ENCODE measurements at places on chromosomes 11 and 22. TPM values are rescaled to one million over a fixed set of nuclear protein-coding genes. Genes with fewer than 3 reads are reported as not detected.

MRPL11 gene
- 73.5 TPM for polyA plus RNA-seq

CLDN5 gene
- not detected for polyA plus RNA-seq

OR5P2 gene
- not detected for polyA plus RNA-seq

SNX15 gene
- 17.7 TPM for polyA plus RNA-seq

SERHL2 gene
- polyA plus RNA-seq = 0.21 TPM

CASP12 gene
- not detected for polyA plus RNA-seq

DNA sequence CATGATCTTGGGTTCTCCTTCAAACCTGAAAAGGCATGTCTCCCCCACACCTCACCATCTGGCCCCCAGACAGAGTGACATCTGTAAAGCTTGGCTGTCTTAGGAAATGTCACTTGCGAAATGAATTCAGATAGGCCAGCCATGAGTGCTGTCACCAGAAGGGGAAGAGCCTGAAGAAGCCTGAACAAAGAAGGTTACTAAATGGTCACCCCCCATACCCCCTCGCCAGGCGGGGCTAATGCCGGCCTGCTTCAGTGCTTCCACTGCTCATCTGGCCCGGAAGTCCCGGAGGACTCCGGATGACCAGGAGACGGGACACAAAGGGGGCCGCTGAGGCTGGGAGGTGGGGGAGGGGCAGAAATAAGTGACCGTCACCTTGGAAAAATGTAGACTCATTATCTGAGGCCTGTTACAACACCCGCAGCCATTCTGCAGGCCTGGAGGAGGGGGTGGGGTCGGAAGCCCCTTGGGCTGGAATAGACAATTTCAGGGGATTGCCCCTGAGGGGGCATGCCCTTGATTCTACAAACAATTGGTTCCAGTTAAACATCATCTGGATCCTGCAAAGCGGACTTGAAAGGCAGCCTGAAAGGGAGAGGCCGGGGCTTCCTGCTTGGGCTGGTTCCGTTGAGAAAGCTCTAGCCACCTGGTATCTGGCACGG is 43.2 kb downstream of the NAT10 start:
- DNase-seq = no peak

DNA sequence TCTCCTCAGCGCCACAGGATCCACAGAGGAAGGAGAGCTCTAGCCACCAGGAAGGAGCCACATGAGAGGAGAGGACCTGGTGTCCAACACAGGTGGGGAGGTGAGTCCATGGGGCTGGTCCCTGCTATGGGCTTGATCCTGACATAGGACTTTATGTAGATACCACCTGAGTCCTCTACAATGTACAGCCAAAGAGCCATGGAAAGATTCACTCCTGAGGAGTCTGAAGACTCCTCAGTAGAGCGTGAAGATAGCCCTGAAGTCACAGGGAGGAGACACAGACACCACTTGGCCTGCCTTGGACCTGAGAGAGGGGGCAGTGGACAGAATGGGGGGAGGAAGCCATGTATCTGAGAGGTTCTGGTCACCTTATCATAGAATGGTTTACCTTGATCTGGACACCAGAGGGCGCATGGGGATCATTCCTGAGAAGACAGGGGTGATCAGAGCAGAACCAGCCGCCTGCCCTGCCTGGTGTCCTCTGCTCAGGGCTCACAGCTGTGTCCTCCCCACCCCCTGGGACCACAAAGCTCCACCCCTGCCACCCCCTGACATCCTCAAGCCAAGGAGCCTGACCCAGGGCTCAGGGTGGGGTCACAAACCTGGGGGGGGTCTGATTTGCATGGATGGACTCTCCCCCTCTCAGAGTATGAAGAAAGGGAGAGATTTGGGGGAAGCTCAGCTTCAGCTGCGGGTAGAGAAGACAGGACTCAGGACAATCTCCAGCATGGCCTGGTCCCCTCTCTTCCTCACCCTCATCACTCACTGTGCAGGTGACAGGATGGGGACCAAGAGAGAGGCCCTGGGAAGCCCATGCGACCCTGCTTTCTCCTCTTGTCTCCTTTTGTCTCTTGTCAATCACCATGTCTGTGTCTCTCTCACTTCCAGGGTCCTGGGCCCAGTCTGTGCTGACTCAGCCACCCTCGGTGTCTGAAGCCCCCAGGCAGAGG is 77.0 kb downstream of the ZNF280B start:
- peak; percentile 53 for DNase-seq

- no peak for DNase-seq
Observed at GRCh38 chr22:17214416-17215043, 4.7 kb downstream of the ADA2 start.

DNA sequence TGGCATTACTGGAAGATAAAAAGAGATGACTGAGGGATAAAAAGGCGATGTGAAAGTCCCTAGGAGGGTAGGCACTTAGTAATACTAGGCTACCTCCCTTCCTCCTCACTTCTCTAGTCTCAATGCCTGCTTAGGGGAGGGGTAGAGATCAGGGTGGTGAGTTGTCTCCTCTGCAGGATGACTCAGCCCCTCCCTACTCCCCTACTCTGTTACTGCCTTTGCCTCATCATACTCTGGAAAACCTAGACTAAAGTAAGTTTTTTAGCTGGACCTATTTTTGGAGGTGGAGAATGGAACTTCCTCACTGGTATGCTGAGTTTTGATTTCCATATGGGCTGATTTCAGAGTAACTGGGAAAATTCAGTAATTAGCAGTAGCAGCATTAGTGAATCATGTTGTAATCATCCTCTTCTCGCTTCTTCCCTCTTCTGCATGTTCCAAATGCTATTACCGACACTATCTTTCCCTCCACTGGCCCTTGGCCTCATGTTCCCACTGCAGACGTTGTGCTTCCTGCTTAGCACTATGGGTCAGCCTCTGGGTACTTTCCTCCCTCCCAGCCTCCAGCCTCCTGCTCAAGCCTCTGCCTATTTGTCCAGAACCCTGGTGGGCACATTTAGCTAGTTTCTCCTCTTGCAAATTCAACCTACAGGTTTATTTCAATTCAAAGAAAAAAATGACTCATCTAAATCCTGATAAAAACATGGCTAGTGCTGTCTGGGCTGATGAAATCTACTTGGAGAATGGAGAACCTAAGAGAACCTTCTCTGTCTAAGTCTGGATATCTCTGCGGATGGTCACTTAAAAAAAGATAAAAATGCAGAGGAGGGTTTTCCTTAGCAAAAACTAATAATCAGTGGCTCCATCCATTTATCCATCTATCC is 281.7 kb downstream of the ST3GAL4 start:
- peak; percentile 6 for DNase-seq

GRCh38 chr11:60761436-60762190 is 4.9 kb downstream of the MS4A15 start:
- DNase-seq = no peak

- DNase-seq = no peak
Observed at GRCh38 chr11:6307876-6308275, 12.4 kb downstream of the CAVIN3 start.

- no peak for DNase-seq
Observed at GRCh38 chr11:3164138-3164551, 965 bp downstream of the OSBPL5 start.

GRCh38 chr11:111836721-111837120 is 34.7 kb downstream of the ALG9 start:
- no peak for DNase-seq

- DNase-seq = no peak
Observed at GRCh38 chr22:20316844-20317401, 2.9 kb downstream of the DGCR6L start.

DNA sequence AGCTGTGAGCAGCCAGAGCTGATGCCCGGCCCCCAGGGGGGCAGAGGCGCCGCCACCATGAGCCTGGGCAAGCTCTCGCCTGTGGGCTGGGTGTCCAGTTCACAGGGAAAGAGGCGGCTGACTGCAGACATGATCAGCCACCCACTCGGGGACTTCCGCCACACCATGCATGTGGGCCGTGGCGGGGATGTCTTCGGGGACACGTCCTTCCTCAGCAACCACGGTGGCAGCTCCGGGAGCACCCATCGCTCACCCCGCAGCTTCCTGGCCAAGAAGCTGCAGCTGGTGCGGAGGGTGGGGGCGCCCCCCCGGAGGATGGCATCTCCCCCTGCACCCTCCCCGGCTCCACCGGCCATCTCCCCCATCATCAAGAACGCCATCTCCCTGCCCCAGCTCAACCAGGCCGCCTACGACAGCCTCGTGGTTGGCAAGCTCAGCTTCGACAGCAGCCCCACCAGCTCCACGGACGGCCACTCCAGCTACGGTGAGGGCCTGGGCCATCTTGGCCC is 6.1 kb downstream of the CDC42EP1 start:
- DNase-seq = no peak

GRCh38 chr11:18618342-18619025 is 15.7 kb downstream of the SPTY2D1 start:
- no peak for DNase-seq

DNA sequence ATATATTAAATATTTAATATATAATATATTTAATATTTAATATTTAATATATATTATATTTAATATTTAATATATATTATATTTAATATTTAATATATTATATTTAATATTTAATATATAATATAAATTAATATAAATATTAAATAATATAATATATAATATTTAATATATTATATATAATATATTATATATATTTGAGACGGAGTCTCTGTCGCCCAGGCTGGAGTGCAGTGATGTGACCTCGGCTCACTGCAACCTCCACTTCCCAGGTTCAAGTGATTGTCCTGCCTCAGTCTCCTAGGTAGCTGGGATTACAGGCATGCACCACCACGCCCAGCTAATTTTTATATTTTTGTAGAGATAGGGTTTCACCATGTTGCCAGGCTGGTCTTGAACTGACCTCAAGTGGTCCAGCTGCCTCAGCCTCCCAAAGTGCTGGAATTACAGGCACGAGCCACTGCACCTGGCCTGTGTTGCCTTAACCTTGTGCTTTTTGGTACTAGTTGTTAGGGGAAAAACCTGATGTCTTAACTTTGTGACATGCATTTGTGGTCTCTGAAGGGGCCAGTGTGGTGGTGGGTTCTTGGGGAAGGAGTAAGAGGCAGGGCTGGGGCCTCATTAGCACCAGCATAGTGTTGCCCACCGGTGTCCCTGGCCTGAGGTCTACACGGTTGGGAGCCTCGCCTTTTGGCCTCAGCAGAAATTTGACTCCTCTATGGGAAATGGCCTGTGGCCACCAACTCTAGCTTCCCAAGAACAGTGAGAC is 16.6 kb downstream of the SEC14L3 start:
- DNase-seq = no peak

DNA sequence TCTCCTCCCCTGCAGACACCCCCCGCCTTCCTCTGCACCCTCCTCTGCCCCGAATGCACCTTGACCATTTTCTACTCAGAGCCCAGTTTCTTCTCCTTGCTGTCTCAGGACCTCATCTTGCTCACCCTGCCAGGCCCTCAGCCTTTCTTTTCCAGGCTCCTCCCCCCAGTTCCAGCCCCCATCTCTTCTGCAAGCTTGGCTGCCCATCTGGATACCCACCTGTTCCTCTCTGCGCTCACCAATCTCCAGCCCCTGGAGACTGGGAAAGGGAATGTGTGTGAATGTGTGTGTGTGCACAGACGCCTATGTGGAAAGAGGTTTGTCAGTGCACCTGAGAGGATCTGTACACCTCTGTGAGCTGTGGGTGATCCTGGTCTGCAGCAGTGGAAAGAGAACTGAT is 36.4 kb downstream of the SLC22A12 start:
- no peak for DNase-seq

DNA sequence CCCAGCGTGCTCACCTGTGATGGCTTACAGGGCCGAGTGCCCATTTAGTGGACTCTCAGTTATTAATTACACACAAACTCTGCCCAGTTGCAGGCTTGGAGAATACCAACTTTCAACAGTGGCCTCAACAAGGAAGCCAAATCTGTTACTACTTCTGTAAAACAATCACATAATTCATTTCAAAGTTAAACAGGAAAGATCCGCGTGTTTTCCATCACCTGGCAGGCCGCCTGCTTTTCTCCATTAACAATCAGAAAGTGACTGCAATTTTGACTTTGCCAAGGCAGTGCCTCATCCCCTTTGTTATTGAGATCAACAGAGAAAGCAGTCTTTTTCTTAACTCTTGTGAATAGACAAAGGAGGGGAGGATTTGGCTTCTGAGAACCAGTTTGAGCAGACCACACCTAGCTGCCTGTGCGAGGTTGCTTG is 77.7 kb downstream of the BARX2 start:
- no peak for DNase-seq

- DNase-seq = no peak
Observed at GRCh38 chr11:85759915-85760314, 51.0 kb downstream of the SYTL2 start.

DNA sequence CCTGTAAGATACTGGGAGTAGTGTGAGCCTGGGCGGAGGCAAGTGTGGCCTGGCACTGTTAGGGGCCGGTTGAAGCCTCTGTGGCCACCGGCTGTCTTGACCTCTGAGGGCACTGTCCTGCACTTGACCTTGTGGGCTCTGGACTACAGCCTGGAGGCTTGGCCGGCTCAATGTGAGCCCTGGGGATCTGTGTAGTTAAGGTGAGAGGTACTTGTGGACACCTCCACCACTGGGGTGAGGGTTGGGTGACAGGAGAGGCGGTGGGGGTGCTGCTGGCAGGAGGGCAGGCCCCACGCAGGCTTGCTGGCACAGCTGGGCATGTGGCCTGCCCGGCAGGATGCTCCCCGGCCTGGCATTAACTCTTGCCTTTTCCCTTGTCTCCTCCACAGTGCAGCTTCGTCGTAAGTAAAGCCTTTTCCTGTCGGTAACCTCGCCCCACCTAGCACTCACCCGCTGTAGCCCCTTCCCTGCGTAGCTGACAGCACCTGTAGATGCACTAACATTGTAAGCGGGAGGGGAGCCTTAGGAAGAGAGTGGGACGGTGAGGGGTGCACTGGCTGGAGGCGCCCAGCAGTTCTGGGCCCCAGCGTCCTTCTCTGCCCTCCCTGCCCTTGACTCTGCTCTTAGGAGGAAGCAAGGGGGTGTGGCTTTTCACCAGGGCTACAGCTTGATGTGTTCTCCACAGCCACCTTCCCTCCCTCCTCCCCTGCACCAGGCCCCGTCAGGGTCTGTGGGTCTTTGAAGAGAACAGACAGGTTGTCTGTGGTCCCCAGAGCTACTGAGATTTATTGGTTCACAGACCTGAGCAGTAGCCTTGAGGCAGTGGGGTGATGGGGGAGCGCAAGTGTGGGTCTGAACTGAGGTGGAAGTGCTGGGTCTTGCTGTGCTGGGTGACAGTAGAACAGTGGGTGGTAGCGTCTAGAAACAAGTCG is 17.6 kb downstream of the INCENP start:
- DNase-seq = no peak

- DNase-seq = no peak
Observed at GRCh38 chr22:35663371-35663770, 15.1 kb downstream of the APOL6 start.

DNA sequence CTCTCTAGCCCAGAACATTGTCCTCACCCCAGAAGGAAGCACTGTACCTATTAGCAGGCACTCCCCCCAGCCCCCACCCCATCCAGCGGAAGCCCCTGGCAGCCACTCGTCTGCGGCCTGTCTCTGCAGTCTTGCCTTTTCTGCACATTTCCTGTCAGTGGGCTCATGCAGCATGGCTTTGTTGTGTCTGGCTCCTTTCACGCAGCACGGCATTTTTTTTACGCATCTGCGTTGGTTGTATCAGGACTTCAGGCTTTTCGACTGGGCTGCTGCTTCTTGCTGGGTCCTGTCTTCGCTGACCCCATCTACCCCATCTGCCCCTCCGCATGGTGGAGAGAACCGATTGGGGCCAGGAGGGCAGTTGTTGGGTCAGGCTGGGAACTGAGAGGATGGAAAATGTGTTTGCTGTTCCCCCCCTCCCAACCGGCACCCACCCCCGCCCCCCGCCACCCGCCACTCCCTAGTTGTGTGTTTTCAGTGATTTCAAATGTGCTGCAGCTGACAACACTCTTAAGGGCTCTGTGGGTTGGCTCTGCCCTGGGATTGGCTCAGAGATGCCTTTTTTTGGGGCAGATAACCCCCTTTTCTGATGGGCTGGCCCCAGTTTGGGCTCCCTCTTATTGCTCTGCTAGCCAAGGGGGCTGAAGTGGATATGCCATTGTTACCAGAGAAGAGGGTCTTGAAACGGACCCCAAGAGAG is 110.0 kb downstream of the KIAA1671 start:
- no peak for DNase-seq
